ENCODE measurements at places on chromosomes 3 and 15.

DNA sequence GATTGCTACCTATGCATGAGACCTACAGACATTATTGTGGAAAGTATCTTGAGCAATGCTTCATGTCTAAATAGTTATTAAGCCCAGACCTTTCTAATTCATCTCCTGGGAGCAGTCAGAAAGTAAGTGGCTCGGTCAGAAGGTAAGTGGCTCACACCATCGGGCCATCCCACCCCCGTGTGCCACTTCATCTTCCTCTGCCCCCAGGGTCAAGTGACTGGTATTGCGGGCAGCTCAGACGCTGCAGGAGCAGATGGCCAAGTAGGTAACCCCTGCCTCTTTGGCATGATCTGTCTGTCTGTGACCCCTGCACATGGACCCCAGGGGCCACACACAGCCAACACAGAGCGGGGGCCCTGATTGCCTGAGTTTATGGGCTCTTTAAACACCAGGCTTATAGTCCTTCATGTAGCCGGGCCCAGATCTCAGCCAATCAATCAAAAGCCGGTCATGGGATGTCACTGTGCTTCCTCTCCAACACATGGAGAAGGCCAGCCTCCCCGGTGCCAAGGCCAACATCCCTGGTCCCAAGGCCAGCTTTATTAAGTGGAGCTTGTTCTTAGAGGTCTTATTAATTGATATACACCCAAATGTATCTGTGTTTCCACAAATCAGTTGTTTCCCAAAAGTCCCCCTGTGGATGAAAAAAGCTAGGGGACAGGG, 42.9 kb downstream of the LARP6 start:
- DNase-seq, result no peak

GRCh38 chr3:136752422-136753325, 496 bp upstream of the STAG1 start:
- peak; percentile 97 for DNase-seq

- peak; percentile 70 for DNase-seq
Measured at GRCh38 chr3:191328962-191329653, at the start of gene CCDC50. Gene CCDC50 (plus strand): TSS chr3:191329394. CDS start chr3:191329675, 281 bp downstream.

- no peak for DNase-seq
Measured at GRCh38 chr3:167854846-167855245, 119.3 kb downstream of the SERPINI1 start.

GRCh38 chr15:31217067-31217466, 109.6 kb upstream of the KLF13 start:
- DNase-seq, result no peak

- DNase-seq, result no peak
Measured at GRCh38 chr3:4687167-4687566, 194.0 kb downstream of the ITPR1 start.

DNA sequence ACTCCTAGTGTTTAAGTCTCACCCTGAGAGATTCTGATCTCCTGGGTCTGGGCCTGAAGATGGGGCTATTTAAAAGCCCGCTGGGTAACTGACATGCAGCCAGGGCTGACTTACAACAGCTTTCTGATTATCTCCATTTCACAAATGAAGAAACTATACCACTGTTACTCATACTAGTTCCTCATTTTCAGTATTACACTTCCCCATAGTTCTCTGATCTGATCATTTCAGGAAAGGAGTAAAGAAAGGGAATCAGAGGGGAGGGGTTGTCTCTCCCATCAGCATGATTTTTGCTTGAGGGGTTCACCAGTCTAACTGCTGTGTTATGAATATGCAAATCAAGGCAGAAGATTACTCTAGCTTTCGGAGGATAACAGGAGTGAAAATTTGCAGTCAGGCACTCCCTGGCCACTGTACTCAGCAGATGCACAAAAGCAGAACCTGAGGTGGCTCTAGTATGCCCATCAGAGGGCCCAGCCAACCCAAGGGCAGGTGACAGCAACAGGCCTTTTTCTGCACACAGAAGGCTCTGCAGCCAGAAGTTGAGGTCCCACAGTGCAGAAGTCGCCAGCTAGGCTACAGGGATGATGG, 59.4 kb downstream of the DAPK2 start:
- no peak for DNase-seq

DNA sequence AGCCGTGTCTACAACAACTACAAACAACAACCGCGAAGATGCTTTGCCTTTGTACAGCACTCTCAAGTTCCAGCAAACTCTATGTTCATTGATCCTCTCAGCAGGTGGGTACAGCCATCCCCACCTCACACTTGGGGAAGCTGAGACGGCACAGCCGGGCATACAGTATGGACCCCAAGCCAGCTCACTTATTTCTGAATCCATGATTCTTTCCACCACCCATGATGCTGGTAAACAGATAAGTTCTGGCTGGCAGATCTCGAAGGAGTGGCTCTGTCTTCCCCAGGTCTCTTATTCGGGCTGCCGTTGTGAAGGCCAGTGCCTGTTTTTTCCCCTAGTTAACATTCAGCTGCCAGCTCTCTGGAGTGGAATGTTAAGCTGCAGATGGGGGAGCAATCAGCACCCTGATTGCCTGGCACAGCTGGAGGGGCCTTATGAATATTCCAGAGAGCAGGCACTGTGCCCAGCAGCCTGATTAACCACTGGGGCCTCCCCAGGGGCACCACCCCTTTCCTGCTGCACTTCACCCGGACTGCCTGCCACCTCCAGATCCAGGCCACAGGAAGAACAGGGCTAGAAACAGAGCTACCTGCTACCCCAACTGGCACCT, 73.2 kb downstream of the CORO2B start:
- no peak for DNase-seq

GRCh38 chr15:27545494-27546255, 553.4 kb downstream of the OCA2 start:
- DNase-seq, result no peak

GRCh38 chr15:28129231-28129848, 30.2 kb upstream of the OCA2 start:
- DNase-seq, result no peak

- DNase-seq, result no peak
Measured at GRCh38 chr3:72452745-72453144, 395.5 kb downstream of the SHQ1 start.

- peak; percentile 73 for DNase-seq
Measured at GRCh38 chr3:15108082-15108545, 9.2 kb upstream of the RBSN start.

DNA sequence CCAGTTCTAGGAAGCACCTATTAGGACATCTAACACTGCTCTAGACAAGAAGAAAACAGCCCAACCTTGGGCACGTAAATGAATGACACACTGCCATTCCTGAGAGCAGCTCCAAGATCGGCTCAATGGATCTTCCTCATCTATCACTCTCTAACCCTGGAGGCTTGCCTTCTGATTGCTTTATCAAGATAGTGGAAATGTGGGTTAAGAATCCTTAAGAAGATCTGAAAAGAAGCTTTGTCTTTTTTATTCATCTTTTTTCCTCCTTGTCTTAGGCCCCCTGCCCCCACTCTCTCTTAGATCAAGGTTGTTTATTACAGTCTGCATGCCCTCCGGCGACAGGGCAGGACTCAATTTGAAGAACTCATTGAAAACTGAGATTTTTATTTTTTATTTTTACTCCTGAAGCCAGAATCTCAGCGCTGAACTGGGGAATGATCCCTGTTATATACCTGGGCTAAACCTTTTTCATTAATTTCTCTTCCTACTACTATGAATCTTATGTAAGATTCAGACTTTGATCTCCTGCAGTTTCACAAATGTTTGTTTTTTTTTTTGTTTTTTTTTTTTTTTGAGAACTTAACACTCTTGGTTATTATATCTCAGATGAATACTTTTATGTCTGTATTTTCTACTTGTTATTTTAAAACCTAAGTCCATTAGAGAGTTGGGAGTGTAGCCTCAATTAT, 219.5 kb downstream of the SV2B start:
- no peak for DNase-seq

DNA sequence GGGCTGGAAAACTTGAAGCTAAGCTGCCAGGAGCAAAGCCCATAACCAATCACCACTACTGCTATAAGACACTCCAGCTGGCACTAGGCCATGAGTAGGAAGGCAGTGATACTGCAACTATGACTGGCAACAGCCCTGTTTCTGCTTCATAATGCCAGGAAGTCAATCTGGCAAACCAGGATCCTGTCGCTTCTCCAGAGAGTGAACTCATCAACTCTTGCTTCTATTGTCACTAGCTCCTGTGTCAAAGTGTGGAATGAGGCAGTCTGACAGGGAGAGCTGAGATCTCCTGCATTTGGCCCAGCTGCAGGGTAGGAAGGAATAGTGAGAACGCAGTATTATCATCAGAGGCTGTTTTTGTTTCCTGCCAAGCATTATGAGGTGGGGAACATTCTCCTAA, 105.3 kb downstream of the CTNNB1 start:
- DNase-seq, result no peak

DNA sequence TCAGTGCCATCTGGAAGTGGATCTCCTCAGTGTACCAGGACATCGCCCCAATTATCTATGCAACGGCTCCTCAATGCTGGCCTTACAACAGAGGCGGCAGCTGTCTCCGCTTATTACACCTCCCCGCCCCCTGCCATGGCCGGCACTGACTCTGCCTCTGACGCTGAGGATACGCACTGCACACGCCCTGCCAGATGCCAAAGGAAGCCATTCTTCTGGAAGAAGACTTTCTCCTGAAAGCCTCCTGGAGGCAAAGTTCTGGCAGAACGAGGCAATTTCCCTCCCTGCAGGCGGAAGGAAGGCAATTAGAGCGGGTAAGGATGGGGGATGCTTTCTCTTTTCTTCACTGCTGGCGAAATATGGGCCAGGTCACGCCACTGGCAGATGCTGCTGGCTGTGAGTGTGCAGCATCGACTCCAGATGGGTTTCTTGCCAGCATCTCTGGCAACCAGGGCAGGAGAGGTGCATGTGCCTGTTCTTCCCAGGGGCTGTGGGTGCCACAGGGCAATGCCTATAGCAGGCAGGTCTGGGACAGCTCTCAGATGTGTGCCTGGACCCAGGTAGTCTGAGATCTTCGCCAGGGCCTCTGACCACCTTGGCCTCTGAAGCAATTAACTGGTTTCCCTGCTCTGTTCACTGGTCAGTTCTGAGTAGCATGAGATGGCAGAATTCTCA, 62.2 kb upstream of the MRPS22 start:
- DNase-seq, result no peak

GRCh38 chr15:48984021-48984710, 20.4 kb upstream of the SHC4 start:
- no peak for DNase-seq

GRCh38 chr3:186839874-186840641, 2.5 kb upstream of the ADIPOQ start:
- peak; percentile 10 for DNase-seq

DNA sequence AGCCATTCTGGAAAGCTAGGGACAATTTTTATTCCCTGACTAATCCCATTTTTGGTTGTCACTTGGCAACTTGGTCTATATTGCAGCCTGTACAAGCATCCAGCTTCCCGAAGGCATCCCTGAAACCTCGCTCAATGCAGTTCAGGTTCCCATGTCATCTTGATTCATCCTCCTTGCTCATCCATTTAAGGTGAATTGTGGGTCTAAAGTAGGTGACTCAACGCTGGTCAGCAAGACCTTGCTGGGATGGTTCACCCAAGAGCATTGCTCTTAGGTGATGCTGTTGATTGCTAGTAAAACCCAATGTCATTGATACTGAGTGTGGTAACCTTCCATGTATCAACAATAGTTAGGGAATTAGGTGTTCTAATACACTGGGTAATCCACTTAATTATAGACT, 13.1 kb upstream of the RAB8B start:
- DNase-seq, result no peak

DNA sequence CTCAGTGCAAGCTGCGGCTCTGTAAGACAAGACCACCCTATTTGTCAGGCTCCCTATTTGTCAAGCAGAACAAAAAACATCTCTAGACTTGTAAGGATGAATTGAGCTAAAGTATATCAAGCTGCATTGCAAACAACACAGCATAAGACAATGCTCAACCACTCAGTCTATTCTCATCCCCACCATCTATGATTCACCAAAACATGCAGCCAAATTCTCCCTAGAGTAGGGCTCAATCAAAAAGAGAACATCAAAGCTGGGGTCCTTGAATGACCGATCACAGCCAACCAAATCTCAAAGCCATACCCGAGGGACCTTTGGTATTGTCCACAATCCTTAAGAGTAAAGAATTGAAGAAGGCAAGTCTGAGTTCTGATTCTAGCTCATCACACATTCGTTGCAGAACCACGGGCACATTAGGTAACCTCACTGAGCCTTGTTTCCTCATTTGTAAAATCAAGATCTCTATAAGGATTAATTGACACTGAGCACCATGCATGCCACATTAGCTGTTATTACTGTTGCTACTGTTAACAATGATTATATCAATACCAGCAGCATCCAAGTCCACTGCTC, 31.2 kb downstream of the RFTN1 start:
- DNase-seq, result no peak

DNA sequence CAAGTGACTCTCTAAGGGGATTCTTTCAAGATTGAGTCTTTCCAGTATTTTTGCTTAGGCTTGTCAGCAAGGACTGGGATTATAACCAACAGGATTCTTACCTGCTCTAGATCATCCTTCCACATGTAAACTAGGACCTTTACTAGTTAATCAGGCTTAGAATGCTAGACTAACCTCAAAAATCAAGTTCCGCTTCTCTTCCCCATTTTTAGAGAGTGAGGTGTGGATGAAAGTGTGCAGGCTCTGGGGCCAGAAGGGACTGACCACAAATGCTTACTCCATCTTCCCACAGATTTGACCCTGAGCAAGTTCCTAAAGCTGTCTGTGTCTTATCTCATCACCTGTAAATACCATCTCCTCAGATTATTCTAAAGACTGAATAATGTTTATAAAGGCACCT, 89.5 kb upstream of the IL12A start:
- no peak for DNase-seq

DNA sequence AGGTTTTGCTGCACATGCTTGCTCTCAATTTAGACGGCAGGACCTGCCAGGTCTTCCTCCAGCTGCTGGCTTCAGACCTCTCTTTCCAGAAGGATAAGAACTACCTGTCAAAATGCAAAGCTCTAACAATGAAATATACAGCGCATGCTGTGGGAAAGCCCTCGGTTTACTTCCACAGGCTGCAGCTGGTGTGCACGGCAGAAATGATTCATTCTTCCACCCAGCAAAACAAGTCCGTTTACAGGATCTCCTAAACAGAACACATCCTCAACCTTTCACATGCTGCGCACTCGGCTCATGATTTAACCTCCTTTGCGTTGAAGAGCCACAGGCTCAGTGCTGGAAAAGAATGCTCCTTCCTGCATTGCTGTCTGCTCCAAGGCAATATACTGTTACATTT, 92.4 kb upstream of the WNT5A start:
- DNase-seq, result no peak
